Thoracic aorta (tissue), 2 donors: ENCODE measurements at places on chromosomes 3 and 15.

GRCh38 chr3:187264021-187264420 lies 27.5 kb downstream of the MASP1 start:
- no peak for DNase-seq

DNA sequence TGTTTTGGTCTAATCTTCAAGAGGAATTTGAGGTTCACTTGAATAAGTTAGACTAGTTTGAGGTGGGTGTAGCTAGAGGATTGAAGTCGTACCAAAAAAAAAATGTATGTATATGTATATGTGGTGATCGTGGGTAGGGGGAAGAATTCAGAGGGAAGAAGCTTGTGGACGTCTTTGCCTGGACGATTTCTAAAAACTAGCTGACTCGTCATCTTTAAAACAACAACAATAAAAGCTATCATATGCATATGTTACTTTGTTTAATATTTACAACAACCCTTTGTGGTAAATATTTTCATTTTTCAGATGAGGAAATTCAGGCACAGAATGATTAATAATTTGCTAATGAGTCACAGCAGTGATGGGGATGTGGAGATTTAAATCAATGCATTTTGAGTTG lies 18.1 kb downstream of the RNF111 start:
- DNase-seq = no peak

GRCh38 chr3:124097362-124098131 lies 105.6 kb upstream of the ROPN1 start:
- no peak for DNase-seq

GRCh38 chr3:38000965-38001455 lies 10.4 kb downstream of the VILL start:
- DNase-seq = no peak

DNA sequence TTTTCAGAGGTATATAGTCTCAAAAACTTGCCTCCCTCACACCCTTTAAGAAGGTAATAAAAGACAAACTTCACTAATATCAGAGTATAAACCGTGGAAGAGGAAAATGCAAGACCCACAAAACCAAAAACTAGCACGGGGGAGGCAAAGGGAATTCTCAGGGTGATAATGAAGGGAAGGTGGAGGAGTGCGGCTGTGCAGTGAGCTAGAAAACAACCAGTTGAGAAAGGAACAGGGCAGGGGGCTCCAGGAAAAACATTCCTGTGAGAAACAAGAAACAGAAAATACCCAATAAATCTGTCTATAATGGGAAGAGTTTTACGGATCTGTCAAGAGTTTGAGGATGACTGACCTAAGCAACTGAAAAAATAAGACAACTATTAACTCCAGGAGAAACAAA lies 31.6 kb downstream of the TAMM41 start:
- DNase-seq = no peak

DNA sequence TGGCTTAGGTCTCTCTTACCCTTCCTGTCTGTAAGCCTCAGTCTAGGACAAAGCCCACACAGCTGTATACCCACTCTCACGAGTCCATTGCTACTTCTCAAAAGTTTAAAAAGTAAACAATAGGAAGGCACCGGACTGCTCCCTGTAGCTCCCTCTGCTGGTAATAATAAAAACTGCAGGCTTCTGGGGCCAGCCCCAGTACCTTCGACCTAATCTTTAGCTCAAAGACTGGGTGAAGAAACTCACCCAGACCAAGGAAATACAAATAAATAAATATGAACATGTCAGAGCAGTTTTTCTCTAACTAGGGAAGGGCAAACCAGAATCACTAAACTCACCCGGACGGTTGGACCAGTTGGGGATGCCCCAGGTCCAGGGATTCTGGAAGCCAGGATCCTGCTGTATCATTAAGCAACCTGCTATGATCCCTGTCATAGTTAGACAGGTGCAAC lies 5.0 kb downstream of the FAM219B start:
- DNase-seq = no peak

- DNase-seq = no peak
These were observed 20.5 kb downstream of the STT3B start for GRCh38 chr3:31553258-31553657.

DNA sequence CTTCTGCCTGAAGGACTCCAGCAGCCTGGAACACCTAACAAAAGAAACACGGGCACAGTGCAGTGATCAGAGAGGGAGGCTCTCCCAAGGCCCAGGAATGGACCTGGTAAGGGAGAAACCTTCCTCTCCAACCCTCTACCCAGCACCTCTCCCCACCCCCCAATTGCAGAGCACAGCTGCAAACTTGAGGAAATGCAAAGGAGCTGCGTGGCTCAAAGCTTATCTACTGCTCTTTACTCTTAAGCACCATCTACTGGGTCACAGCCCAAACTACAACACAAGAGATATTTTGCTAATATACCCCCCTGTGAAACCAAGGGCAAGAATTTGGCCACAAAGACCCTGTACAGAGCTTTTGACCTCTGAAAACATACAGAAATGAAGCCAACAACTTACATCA lies 328.3 kb downstream of the OXSM start:
- DNase-seq = no peak

DNA sequence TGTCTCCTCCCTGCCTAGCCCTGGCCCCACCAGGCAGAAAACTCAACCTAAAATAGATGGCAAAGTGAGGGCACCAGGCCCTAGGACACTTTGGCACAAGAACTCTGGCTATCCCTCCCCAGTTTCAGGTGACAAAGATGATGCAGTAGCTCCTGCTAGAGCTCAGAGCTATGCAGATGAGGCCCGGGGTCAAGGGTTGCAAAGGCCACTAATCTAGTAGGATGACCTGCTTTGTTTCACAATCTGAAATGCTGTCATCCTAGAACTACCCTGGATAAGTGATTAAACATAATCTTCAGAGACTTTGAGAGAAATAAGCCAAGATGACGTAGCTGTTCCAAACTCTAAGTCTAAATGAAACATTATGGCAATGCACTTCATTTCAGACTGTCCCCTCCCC lies 24.0 kb upstream of the PIK3R4 start:
- no peak for DNase-seq

GRCh38 chr3:126865736-126866135 lies 117.2 kb upstream of the PLXNA1 start:
- DNase-seq = no peak

GRCh38 chr3:25856902-25857518 lies 67.1 kb downstream of the OXSM start:
- DNase-seq = no peak

GRCh38 chr3:12483410-12483809 lies 870 bp upstream of the TSEN2 start:
- DNase-seq = no peak

- DNase-seq = no peak
These were observed 107.5 kb upstream of the ARHGEF26 start for GRCh38 chr3:154013736-154014135.

DNA sequence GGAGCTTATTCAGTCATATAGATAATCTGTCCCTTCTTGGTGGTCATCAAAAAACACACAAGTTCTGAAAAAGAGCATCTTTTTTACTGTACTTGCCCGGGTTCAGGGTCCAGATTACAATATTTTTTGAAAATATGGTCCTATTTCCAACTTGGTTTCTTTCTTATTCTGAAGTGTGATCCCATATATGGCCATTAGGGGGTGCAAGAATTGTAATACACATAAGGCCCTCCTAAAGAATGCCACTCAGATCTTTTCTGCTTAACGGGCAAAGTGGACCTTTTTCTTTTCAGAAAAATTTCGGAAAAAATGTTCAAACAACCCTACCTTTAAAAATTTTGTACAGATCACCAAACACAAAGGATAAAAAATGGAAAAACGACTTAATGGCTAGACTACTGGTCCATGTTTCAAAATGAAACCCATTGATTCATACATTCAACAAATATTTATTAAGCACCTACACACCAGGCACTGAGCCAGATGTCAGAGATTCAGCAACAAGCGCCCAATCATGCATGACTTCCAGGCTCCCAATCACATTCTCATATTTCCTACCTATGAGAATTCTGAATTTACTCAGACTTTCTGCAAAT lies 102.0 kb upstream of the MYRIP start:
- no peak for DNase-seq

- DNase-seq = no peak
These were observed 112.2 kb downstream of the RARB start for GRCh38 chr3:25540273-25540672.

DNA sequence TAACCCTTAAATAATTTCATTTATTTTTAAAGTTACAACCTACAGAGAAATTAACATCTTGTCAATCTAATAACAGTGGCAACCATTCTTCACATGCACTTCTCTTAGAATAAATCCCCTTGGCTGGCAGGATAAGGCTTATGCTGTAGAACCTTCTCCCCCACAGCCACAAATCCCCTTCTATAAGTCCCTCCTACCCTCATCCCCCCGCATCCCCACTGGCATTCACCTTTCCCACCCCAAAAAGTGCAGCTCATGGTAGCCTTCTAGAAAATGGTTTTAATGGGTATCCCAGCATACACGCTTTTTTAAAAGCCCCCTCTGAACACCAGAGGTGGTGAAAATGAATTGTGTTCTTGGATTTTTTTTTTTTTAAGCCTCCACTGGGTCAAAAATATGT lies 49.2 kb downstream of the CAPN7 start:
- no peak for DNase-seq

- DNase-seq = no peak
These were observed 10.4 kb downstream of the CLDN11 start for GRCh38 chr3:170429050-170429449.

- no peak for DNase-seq
These were observed 351.5 kb upstream of the ICE2 start for GRCh38 chr15:60830479-60830878.
